ENCODE measurements at places on chromosomes 6 and 20. TPM values are rescaled to one million over a fixed set of nuclear protein-coding genes. Genes with fewer than 3 reads are reported as not detected.

- no peak for DNase-seq
These were observed 116.3 kb downstream of the KIF13A start for GRCh38 chr6:17871189-17871519.

DNA sequence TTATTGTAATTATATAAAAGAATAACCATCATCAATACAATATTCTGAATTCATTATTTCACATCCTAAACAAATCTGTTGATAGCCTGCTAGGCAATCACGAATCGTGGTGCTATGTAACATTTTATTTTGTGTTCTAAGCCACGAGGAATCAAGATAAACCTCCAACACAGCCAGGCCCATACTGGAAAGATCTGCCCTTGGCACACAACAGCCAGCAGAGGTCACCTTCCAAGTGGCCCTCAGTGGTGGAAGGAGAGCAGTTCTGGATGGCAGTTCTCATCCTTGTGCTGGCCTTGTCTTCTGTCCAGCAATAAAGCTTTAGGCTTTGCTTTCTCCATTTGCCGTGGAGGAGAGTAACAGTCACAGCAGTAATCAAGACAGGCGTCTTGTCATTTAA is 13.2 kb downstream of the ZNF831 start:
- DNase-seq, result no peak

DNA sequence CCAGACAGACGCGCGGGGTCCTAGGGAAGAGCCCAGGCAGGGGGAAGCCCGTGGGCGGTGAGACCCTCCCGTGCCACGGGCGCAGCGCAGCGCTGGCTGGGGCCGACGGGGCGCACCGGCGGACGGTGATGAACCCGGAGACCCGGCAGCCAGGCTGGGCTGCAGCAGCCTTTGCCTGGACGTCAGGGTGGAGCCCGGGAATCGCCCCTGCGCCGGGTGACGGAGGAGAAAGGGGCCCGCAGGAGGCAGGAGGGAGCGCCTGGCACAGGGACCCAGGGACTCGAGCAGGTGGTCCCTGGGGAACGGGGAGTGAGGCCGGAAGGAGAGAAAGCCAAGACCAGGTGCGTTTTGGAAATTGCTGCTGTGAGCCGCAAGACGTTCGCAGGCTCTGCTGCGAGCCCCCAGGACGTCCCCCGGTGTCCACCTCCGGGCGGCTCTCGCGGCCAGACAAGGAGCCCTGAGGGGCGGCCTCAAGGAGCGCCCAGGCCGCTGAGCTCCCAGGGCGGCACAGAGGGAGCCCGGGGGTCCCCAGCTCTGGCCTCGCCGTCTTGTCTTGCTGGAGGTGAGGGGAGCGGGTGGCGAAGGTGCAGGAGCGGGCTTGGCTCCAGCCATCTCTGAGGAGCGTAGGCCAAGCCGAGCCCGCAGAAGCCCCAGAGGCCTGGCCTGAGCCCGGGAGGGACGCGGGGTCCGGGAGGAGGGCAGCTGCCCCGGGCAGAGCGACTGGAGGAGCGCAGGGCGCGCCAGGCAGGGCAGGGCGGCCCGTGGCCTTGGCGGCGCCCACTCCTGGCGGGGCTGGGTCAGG is 191.2 kb upstream of the PDE10A start:
- no peak for DNase-seq

DNA sequence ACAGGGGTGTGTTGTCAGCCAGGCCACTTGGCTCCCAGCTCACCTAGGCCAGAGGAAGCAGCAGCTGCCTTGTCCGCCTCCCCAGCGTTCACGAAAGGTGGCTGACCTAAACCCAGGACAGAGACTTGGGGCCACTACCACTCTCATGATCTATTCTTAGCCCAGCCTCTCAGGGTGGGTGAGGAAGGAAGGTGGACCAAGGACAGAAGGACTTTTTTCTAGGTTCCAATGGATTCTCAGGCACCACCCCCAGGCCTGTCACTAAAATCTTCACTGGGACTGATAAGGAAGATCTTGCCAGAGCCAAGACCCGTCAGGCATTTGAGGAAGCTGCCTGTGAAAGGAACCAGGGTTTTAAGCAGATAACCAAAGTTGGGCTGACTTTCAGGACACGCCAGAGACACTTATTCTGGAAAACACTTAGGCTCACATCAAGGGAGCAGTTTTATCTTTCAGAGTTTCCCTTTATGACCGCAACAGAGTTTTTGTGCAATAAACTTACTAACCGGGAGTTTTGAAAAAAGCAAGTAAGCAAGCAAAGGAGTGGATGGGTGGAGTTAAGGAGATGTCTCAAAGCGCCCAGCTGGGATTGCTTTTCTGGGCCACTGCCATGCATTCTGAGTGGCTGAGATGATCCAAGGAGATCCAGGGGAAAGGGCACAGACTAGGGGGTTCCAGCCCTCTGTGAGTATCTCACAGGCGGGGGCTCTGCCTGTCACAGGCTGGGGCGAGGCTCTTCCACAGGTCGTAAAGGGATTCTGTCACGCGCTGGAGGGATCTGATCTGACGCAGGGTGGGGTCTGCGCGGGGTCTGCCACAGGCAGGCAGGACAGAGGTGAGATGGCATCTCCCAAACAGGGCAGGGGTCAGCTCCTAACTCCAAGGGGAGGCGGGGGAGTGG is 989 bp downstream of the FITM2 start:
- DNase-seq, result peak; percentile 7

Gene WFDC2
- polyA plus RNA-seq, result 430 TPM

Gene TPX2
- 0.84 TPM for polyA plus RNA-seq

Measured in urinary bladder (tissue), 4 donors.